ENCODE measurements at places on chromosomes 3 and 15.

- DNase-seq = peak; percentile 48
Measured at GRCh38 chr15:85402195-85402881, 21.9 kb downstream of the AKAP13 start.

DNA sequence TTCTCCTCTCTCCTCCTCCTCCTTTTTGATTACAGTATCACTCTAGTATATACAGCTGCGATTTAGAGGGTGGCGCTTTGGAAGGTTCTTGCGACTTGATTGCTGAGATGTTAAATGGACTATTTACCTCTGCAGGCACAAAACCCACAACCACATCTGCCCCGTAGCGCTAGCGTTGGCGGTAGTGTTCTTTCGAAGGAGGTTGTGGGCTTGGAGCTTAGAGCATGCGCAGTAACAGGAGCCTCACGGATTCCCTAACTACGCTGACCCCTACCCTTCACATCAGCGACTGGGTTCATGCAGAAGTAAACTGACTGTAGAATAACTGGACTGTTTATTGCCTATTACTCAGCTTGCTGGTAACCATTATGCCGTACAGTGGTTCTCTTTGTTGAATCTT, 58.0 kb downstream of the CGGBP1 start:
- no peak for DNase-seq

GRCh38 chr3:70880421-70880820, 568.0 kb upstream of the MDFIC2 start:
- DNase-seq = no peak

DNA sequence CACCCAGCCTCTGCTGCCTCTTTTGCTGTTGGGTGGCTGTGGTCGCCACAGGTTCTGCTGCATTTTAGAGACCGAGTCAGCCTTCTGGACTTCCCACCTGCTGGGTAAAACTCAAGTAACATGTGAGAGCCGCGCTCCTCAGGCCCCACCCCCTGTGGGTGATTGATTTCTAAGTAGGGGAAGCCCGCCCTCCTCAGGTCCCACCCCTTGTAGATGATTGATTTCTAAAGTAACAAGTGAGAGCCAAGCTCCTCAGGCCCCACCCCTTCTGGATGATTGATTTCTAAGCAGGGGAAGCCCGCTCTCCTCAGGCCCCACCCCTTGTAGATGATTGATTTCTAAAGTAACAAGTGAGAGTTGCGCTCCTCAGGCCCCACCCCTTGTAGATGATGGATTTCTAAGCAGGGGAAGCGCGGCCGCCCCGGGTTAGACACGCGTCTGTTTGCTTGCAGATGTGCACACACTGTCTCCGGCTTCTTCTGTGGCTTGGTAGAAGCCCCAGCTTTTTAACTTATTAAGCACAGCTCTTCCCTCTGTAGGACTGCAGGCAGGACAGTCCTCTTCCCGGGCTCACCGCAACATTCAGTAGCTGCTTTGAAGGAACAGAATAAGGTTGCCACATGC, 83.4 kb downstream of the FAM43A start:
- peak; percentile 95 for DNase-seq
